CD8-positive, alpha-beta memory T cell (primary cell): ENCODE measurements at places on chromosomes 4 and X. TPM values are rescaled to one million over a fixed set of nuclear protein-coding genes. Genes with fewer than 3 reads are reported as not detected.

DNA sequence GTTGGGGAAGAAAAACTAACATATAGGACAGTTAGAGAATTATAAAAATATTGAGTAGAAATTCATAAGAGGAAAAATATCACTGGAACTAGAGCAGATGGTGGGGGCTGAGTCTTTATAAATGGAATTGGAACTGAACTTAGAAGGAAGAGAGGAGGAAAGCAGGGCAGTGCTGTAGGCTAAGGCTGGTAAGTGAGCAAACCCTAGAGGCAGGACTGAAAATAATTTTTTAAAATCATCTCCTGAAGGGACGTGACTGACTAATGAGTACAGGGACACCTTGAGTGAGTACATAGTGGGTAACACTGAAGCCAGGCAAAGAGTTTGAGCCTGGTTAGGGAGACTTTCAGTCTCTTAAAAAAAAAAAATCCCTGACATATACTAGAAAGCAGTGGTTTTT lies 63.3 kb downstream of the GALNT7 start:
- no peak overlapping the region for H3K4me3 ChIP-seq
- H3K36me3 ChIP-seq = no peaks in the 10 kb centered on the region
- no peak overlapping the region for H3K27ac ChIP-seq
- H3K27me3 ChIP-seq = no peaks in the 10 kb centered on the region
- H3K4me1 ChIP-seq = peaks cover 4% of the 10 kb centered on the region
- no peak for DNase-seq

IL2 gene
- 173 TPM for total RNA-seq

MAGEA11 gene
- total RNA-seq = not detected

- H3K27me3 ChIP-seq = peaks cover 4% of the 10 kb centered on the region
- DNase-seq = no peak
- H3K36me3 ChIP-seq = no peaks in the 10 kb centered on the region
These were observed 27.8 kb upstream of the HNRNPD start for GRCh38 chr4:82401600-82401999.

CABS1 gene
- not detected for total RNA-seq
